ENCODE measurements at places on chromosomes 16 and 17.

- DNase-seq = no peak
Measured at GRCh38 chr16:76676356-76676755, 399.2 kb downstream of the CNTNAP4 start.

DNA sequence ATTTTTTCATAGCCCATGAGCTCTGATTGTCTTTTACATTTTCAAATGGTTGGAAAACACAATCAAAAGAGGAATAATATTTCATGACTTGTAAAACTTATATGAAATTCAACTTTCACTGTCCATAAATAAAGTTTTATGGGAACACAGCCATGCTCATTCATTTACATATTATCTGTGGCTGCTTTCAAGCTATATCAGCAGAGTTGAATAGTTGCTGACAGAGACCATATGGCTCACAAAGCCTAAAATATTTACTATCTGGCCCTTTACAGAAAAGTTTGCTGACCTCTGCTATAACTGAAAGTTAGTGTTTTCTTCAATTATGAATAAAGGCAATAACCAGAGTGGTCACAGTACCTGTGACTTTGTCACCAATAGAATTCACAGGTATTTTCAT is 128.2 kb upstream of the GNAO1 start:
- DNase-seq = no peak

GRCh38 chr16:55466209-55466608 is 12.8 kb upstream of the MMP2 start:
- DNase-seq = no peak

DNA sequence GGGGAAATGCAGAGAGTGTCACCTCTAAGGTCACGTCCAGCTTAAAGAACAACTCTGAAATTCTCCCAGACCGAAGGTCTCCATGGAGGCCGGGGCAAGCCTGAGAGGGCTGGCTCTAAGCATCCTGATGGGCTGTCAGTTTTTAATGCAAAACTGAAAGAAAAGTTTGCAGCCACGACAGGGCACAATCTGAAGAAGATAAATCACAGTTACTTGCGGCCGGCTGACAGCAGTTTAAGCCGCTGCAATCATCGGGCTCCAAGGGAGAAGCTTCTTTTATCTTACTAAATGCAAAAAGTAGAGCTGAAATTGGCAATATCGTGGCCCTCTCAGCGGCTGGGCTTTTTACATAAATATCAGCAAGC is 168.8 kb downstream of the CYLD start:
- DNase-seq = no peak

- DNase-seq = no peak
Measured at GRCh38 chr16:65153365-65154105, 31.7 kb upstream of the CDH11 start.

GRCh38 chr17:79667121-79667715 is 56.4 kb upstream of the RBFOX3 start:
- DNase-seq = no peak

DNA sequence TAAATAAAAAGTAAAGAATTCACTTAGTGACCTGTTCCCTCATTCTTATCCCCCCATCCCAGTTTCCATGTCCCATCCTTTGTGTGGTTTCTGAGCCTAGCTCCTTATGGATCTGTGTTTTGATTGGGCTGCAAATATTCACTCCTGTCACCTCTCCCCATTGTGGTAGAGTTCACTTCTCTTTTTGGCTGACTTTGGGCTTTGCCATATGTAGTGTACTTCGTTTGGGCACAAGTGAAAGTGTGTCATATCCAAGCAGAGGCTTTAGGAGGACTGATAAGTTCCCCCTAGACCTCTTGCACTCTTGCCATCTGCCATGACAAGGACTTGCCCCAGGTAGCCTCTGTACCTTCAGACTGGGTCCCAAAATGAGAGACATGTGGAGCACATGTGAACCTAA is 13.0 kb upstream of the DHRS7B start:
- DNase-seq = no peak

GRCh38 chr17:31882571-31882970 is 18.9 kb downstream of the UTP6 start:
- DNase-seq = no peak
